ENCODE measurements at places on chromosomes 5 and 9.

DNA sequence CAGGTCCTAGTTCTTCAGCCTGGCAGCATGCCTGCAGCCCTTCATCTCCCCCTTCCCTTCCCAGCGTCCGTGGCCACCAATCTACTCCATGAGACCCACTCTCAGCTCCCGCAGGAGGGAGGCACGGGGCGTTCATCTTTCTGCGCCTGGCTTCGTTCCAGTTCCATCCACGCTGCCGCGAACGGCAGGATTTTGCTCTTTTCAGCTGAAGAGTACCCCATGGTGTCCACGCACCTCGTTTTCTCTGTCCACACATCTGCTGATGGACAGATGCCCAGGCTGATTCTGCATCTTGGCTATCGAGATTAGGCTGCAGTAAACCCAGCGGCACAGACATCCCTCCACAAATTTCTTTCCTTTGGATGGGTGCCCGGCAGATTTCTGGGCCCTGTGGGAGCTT is 30.5 kb upstream of the NKD2 start:
- DNase-seq = no peak

GRCh38 chr5:142120247-142120935 is 11.8 kb downstream of the NDFIP1 start:
- DNase-seq = no peak

DNA sequence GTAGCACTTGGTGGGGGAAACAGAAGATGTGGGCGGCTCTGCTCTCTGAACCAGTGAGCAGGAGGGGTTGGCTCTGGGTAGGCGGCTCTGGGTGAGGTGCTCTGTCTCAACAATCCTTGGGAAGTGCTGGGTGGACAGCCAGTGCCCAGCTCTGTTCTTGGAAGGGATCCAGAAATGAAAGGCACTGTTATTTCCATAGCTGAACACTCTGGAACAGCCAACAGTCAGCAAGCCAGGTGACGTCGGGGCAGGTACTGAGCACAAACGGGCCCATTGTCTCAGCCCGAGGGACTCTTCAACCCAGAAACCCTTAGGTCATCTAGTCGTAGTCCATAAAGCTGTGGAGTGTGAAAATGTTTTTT is 36.3 kb downstream of the OLFM1 start:
- no peak for DNase-seq

- no peak for DNase-seq
These were observed 215.7 kb downstream of the FAM114A2 start for GRCh38 chr5:153823036-153823435.

- no peak for DNase-seq
These were observed 27.9 kb upstream of the GALNT10 start for GRCh38 chr5:154162539-154163151.

DNA sequence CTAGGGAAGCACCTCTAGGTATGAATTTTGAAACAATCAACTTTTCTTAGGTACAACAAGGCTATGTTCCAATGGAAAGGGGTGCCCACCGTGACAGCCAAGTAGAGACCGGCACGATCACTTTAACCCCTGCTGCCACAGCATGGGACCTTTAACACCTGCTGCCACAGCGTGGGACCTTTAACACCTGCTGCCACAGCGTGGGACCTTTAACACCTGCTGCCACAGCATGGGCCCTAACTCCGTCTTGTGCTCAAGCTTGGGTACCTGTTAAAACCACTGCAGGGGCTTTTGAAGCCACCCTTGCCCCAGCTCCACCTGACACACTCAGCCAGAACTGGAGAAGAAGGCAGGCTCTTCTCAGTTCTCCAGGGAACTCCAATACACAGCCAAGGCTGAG is 18.2 kb upstream of the MXD3 start:
- DNase-seq = no peak

DNA sequence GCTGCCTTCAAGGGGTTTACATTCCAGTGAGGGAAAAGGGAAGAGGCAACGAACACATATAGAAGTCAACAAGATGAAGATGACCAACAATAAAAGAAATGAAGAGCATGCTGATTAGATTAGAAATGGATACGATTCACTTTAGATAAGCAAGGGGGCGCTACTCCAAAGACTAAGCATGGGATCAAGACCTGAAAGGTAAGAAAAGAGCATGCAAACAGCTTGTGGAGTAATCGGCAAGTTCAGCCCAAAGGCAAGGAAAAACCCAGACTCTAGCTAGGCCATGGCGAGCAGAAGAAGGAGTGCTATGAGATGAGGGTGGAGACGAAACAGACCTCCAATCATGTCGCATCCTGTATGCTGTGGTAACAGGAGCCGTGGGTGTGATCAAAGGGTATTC is 124.4 kb downstream of the FANCC start:
- DNase-seq = no peak

GRCh38 chr5:43652537-43653302 is 49.7 kb downstream of the NNT start:
- DNase-seq = no peak

DNA sequence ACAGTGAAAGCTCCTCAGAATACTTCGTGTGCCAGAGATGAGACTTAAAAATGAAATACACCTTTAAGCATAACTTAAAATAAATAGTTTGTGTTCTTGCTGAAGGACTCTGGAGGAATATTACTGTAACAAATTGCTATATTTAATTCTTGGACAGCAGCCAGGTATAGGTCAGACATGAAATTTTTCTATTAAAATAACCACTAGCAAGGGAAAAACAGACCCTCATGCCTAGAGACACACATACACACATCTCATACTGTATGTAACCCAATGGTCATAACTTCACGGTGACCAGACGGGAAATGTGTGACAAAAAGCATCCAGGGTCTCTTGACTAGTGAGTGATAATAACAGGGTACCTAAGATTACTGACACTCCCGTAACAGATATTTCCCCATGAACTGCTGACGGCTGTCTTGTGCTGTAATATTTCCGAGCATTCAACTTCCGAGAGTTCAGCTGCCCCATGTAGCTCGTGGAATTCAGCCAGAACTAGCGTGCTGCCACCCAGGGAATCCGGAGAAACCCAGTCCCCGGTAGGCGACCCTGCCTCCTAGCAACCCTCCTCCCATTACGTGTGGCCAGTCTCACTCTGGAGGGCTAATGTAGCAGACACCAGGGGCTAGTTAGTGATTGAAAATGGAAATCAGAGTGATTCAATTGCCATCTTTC is 2295.1 kb upstream of the WWC1 start:
- DNase-seq = no peak

GRCh38 chr9:22169243-22169642 is 160.1 kb upstream of the CDKN2B start:
- no peak for DNase-seq

DNA sequence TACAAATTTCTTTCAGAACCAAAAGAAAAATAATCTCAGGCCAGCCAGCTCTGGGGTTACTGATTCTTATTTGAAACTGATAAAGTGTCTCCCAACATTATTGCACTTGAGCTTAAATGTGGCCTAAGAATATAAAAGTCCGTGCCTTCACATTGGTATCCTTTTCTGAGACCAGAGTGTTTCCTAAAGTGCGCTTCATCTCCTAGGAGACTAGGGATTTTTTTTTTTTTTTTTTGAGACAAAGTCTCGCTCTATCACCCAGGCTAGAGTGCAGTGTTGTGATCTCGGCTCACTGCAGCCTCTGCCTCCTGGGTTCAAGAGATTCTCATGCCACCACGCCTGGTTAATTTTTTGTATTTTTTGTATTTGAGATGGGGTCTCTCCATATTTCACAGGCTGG is 23.6 kb upstream of the KCNIP1 start:
- DNase-seq = no peak

DNA sequence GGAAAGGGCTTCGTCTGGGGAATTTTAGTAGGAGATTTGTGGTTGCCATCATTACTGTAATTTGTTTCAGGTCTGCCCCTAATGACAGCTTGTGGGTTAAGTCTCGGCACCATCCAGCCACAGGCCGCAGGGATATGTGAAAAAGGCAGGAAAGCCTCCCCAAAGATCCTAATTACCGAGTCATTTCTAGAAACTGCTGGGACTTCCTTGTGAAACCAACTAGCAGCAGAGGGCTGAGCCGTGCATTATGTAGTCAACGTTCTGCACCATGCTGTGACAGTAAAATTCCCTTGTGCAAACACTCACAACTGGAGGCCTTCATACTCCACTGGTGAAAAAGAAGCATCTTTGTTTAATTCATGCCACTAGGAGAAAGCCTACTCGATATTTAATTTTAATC is 230.3 kb downstream of the MPDZ start:
- no peak for DNase-seq

DNA sequence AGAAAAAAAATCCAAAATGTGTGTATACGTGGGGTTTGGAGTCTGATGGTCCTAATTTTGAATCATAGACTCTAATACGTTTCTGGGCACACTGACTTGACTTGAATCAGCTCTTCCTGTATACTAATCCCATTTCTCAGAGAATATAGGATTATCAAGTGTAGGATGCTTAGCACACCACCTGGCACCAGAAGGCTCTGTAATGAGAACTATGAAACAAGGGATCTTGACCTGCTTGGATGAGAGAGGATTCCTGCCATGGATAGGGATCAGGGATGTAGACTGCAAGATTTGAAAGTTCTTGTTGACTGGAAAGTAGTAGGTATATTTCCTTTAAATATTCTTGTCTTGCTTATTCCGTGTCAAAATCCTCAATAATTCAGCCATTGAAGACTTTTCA is 7.8 kb downstream of the HSPA4 start:
- DNase-seq = no peak

GRCh38 chr5:120150770-120151169 is 313.3 kb upstream of the PRR16 start:
- DNase-seq = no peak

DNA sequence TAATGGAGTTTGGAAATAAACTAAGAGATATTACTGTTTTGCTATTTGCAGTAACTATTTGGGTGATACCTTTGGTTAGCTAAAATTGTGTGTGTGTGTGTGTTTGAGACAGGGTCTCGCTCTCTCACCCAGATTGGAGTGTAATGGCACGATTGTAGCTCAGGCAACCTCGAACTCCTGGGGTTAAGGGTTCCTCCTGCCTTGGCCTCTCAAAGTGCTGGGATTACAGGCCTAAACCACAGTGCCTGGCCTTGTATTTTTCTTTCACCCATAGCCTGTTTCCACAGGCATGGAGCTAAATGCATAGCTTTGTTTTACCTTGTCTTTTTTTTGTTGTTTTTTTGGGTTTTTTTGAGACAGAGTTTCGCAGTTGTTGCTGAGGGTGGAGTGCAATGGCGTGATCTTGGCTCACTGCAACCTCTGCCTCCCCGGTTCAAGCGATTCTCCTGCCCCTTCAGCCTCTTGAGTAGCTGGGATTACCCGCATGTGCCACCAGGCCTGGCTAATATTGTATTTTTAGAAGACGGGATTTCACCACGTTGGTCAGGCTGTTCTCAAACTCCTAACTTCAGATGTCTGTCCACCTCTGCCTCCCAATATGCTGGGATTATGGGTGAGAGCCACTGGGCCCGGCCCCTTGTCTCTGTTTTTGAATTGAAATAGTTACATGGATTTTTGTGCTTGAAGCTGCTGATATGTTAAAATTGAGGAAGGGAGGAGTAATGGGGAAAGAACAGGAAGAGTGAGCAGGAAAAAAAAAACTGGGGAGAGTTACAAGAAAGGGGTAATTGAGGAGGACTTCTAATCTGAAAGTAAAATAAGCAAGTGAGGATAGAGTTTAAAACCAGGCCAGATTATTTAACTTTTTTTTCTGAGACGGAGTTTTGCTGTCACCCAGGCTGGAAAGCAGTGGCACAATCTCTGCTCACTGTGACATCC is 5.7 kb downstream of the GPBP1 start:
- no peak for DNase-seq

- no peak for DNase-seq
These were observed 69.8 kb upstream of the CNTLN start for GRCh38 chr9:17065062-17065461.

- no peak for DNase-seq
These were observed 401.6 kb downstream of the PDE4D start for GRCh38 chr5:59491945-59492344.

DNA sequence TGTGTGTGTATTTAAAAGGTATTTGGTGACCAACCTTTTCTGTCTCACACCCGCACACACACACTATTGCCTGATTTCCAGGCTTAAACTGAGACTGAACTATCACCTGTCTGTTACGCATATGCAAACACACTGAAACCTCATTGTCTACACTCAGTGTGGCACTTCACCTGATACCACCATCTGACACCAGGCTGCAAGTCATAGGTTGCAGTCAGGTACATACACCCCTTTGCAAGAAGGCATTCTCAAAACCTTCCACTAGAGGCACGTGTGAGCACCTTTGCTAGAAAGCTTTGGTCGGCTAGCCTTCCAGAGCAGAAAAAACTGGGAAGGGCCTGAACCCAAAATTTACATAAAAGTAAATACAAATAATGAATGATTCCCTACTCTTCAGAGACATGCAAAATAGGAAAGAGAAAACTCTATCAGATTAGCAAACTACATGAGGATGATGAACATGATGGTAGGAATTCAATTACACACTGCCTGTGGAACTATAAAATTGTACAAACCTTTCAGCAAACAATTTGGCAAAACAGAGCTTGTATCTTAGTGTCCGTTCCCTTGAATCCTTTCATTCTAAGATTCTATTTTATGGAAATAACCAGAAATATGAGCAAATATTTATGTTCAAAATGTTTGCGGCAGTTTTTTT is 5.9 kb upstream of the FOXD1 start:
- no peak for DNase-seq

GRCh38 chr9:14314424-14314928 is 535 bp upstream of the NFIB start:
- no peak for DNase-seq

DNA sequence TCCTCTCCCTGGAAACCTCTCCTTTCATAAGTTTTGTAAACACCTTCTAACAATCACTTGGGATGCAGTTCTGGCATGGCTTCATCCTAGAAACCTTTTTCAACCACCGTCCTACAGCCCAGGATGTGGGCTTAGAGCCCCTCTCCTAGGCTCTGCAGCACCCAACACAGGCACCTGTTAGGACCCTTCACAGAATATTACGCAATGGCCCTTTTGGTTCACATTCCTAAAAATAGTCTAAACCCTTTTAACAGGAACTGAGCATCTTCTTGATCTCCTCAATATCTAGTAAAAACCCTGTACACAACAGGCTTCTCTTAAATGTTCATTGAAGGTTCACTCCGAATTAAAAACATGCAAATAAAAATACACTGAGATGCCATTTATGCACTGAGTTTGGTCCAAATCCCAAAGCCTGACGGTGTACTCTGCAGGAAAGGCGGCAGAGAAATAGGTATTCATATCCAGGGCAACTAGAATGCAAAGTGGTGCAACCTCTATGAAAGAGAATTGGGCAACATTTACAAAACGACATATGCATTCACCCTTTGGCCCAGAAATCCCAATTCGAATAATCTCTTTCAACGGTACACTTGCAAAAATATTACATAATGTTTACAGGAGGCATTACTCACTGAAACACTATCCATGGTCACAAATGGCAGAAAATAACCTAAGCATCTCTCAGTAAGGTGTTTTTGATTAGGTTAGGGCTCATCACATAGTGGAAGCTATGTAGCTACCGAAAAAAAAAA is 169.3 kb downstream of the SEMA5A start:
- DNase-seq = no peak

Measured in left renal cortex interstitium (tissue), 4 donors.